ENCODE measurements at places on chromosomes 1 and 21. TPM values are rescaled to one million over a fixed set of nuclear protein-coding genes. Genes with fewer than 3 reads are reported as not detected.

- DNase-seq = no peak
- no peaks in the 10 kb centered on the region for H3K27me3 ChIP-seq
- H3K36me3 ChIP-seq = no peaks in the 10 kb centered on the region
- no peak overlapping the region for H3K4me3 ChIP-seq
Observed at GRCh38 chr1:14184454-14184853, 414.0 kb upstream of the KAZN start.

- peaks cover 28% of the 10 kb centered on the region for H3K4me1 ChIP-seq
- no peaks in the 10 kb centered on the region for H3K27me3 ChIP-seq
- no peak overlapping the region for H3K27ac ChIP-seq
Observed at GRCh38 chr1:225447650-225448089, 19.8 kb upstream of the LBR start.

GRCh38 chr1:109863667-109864046, 47.0 kb upstream of the CSF1 start:
- no peaks in the 10 kb centered on the region for H3K36me3 ChIP-seq
- H3K27me3 ChIP-seq = no peaks in the 10 kb centered on the region
- no peaks in the 10 kb centered on the region for H3K4me1 ChIP-seq
- DNase-seq = no peak

DNA sequence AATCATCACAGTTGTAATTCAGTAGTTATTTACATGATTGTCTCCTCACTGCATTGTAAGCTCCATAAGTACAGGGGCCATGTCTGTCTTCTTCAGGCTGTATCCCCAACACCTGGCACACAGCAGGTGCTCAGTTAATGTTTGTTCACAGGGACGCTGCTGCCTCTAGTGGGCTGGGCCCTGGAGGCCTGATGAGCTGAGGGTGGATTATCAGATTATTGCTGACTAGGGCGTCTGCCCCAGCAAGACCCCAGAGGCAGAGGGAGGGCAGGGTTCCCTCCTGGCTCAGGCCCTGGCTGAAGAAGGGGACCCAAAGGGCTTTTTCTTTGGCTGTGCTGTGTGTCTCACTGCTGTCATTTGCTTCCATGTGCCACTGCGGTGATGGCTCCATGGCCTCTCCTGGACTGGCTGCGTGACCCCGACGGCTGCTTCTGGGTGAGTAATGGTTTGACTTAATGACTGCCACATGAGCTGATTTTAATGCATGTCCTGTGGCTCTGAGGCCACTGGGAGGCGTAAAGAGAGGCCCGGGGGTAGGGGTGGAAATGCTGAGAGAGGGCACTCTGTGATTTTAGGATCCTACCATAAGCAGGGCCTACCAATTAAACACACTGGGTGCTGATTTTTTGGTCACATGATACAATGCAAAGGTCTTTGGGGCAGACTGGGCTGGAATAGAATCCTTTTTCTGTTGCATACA, 20.8 kb upstream of the EPB41 start:
- H3K4me3 ChIP-seq = no peak overlapping the region
- no peaks in the 10 kb centered on the region for H3K36me3 ChIP-seq
- H3K27me3 ChIP-seq = no peaks in the 10 kb centered on the region
- no peak for DNase-seq
- no peak overlapping the region for H3K27ac ChIP-seq

RXFP4 gene
- total RNA-seq = not detected

FCN3 gene
- 2.1 TPM for total RNA-seq

DNA sequence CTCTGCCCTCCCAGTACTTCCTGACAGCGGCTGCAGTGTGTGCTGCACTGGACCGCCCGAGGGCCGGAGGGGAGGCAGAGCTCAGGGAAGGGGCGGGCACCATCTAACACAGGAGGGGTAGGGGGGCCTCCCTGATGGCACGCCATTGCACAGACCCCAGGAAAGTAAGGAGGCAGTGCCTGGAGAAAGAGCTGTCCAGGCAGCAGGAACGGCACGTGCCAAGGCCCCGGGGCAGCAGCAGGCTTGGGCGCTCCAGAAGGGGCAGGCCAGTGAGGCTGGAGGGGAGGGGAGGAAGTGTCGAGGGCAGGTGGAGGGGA, 110.7 kb downstream of the CRYAA start:
- no peak overlapping the region for H3K4me3 ChIP-seq
- H3K4me1 ChIP-seq = no peaks in the 10 kb centered on the region
- H3K36me3 ChIP-seq = no peaks in the 10 kb centered on the region
- H3K27me3 ChIP-seq = no peaks in the 10 kb centered on the region

Measured in pancreas (tissue), 10 donors.